ENCODE measurements at places on chromosomes 13 and 19.

DNA sequence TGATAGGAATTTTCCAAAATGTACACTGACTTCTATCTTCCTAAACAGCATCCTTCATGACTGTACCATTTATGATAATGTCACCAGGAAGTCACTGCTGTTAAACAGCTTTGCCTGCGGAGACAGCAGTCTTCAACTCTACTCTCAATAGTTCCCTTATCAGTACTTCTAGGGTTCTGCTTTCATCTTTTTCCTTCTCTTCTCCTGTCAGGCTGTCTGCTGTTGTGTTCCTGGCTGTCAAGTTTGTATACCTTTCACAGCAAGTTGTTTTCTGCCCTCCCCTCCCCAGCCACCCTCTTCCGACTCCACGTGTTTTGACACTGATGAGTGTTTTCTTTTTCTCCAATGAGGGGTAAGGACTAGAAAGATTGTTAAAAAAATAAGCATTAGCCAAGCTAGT, 2.2 kb downstream of the UPF3A start:
- no peak for DNase-seq

- DNase-seq: no peak
Measured at GRCh38 chr19:4969772-4970531, 1.0 kb downstream of the KDM4B start.

- DNase-seq: no peak
Measured at GRCh38 chr19:50505856-50506611, 5.0 kb downstream of the JOSD2 start.

DNA sequence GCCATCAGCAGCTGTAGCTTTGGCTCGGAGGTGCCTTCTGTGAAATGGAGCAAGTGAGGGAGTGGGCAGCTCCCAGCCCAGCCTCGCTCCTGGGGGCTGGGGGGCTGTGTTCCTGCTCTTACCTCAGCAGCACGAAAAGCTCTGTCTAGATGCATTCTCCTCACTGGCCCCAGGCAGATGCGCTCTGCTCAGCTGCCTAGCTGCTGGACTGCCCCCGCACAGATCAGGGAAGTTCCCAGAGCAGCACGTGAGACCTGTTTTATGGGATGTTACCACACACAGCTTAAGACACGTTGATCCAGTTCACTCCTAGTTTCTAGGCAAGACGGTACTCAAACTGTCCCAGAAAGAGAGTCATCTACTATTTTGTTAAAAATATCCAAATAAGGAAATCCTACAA, 13.6 kb downstream of the LCP1 start:
- no peak for DNase-seq

DNA sequence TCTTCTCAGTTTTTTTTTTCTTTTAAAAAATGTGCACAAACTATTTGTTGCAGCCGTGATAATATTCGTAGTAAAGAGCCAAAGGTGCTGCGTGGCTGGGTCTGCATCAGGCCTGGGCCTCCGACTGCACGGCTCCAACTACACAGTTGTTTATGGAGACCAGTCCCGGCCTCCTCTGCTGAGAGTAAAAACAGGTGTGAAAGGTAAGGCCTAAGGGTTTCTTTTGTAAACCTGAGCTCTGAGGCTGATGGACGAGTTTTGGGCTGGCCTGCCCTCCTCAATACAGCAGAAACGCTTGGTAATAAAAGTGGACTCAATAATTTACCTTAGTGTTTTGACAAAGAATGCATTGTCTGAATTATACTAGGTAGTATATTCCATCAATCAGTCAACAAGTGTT, 3.9 kb downstream of the MBNL2 start:
- DNase-seq: no peak

- DNase-seq: no peak
Measured at GRCh38 chr19:934865-935479, 9.1 kb downstream of the ARID3A start.

Measured in stimulated activated CD4-positive, alpha-beta T cell treated with anti-CD3 and anti-CD28 coated beads, TNF-alpha, amount 100 ng/mL, for 1 hour (primary cell).